ENCODE measurements at places on chromosomes 12 and 14.

DNA sequence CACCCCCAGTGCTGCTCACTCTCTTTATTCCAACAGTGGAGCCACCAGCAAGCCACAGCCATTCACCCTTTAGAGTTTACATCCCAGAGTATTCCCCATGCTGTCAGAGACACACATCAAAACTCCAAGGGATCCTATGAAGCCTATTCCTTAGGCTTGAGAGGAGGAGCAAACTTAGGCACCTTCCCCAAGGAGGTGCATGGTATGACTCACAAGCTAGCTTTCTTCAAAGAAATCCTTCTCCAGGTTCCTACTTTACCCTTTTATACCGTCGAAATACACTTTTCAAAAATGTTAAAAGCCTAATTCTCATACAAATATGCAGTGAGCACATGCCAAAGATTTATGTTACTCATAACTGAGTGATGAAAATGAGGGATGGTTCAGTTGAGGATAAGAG is 175.4 kb downstream of the ETNK1 start:
- no peak for DNase-seq

GRCh38 chr14:74942181-74942580 is 13.2 kb downstream of the PGF start:
- DNase-seq: no peak

DNA sequence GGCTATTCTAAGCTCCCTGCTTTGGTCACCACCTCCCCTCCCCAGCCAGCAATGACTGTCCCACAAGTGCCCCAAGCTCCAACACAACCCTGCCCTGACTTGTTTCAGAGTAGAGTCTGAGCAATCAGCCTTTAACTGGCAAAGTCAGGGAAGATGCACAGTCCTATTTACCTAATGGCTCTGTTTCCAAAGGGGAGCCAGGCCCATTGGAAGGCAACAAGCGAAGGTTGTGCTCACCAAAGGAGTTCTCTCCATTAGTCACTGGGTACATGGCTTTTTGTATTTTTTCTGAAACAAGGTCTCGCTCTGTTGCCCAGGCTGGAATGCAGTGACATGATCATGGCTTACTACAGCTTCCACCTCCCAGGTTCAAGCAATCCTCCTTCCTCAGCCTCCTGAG is 267.1 kb upstream of the CRY1 start:
- no peak for DNase-seq

- no peak for DNase-seq
These were observed 11.4 kb upstream of the BDKRB2 start for GRCh38 chr14:96192975-96193805.

Data from epithelial cell of proximal tubule (primary cell).